ENCODE measurements at places on chromosomes 1 and 21.

DNA sequence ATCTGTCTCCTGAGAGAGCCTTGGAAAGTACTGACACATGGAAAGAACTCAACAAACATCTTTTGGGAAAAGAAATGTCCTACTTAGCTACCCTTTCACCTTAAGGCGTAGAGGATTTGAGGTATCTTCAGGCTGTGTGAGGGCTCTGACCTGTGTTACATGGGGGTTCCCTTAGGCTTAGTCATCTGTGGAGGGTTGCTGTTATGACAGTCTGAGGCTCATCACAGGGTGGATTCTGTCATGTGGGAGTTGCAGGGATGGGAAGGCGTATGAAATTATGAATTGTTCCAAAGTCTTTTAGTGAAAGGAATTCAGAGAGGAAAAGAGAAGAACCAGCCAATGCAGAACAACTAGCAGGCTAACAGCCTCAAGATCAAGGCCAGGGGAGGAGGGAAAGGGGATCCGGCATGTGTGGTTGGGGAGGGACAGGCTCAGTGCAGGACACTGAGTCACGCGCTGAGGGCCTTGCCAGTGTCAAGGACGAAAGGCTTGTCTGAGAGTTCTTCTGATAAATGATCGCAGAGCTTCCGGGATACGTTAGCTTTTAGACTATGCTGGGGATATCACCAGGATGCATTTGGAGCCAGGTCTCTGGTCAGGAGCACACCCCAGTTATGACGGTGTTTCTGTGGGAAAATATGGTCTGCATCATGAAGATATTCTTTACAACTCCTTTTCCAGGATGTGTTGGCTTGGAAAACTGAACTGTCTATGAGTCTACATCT, 24.6 kb upstream of the PLA2G2C start:
- DNase-seq = no peak

- DNase-seq = no peak
Measured at GRCh38 chr1:36664571-36665287, 182.0 kb upstream of the CSF3R start.

DNA sequence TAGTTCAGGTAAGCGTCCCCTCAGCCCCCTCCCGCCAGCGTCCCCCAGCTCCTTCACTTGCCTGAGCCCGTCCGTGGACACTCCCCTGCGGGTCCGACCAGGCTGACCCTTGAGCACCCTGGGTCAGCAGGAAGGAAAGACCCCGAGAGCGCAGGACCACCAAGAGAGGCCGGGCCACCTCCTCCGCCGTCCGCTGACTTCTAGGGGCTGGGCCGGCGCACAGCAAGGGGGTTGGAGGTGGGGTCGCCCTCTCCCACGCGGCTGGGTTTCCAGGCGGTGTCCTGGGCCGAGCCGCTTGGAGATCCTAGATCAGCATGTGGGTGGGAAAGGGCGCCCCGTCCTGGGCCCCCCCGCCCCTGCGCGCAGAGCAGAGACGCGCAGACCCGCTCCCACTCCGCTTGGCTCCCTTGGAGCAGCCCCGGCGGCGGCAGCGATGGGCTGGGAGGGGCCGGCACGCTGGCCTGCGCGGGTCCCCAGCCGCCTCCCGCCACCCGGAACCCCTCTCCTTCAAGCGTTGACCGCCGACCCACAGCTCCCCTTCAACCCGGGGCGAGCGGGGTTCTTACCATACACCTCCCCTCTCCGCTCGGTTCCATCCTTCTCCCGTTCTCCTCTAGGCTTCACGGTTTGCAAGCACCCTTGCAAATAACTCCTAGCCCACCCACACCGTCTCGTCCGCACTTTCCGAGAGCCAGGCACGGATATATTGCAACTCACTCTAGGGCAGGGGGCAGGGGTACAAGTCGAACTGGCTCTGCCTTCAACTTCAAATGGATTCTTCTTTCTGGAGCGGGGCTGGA, 7.5 kb downstream of the KNCN start:
- DNase-seq = no peak

- DNase-seq = no peak
Measured at GRCh38 chr1:1806890-1807289, 28.6 kb upstream of the NADK start.

DNA sequence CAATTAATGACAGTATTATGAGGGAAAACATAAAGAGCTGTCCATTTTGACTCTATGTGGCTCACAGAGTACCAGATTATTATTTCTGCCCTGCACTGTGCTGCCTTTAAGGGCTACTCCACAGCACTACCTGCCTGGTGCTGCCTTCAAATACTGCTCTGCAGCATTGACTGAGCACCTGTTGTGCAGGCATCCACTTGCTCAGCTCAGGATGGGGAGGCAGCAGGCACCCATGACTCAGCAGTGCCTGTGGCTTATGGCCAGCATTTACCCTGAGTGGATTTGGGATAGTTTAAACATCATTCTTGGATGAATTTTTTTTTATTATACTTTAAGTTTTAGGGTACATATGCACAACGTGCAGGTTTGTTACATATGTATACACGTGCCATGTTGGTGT, 953 bp upstream of the KPRP start:
- DNase-seq = no peak

GRCh38 chr1:76070538-76070937, 4.0 kb upstream of the ST6GALNAC3 start:
- no peak for DNase-seq

- DNase-seq = no peak
Measured at GRCh38 chr1:158818975-158819431, 12.1 kb upstream of the MNDA start.

- no peak for DNase-seq
Measured at GRCh38 chr21:37130971-37131370, 57.9 kb downstream of the TTC3 start.

DNA sequence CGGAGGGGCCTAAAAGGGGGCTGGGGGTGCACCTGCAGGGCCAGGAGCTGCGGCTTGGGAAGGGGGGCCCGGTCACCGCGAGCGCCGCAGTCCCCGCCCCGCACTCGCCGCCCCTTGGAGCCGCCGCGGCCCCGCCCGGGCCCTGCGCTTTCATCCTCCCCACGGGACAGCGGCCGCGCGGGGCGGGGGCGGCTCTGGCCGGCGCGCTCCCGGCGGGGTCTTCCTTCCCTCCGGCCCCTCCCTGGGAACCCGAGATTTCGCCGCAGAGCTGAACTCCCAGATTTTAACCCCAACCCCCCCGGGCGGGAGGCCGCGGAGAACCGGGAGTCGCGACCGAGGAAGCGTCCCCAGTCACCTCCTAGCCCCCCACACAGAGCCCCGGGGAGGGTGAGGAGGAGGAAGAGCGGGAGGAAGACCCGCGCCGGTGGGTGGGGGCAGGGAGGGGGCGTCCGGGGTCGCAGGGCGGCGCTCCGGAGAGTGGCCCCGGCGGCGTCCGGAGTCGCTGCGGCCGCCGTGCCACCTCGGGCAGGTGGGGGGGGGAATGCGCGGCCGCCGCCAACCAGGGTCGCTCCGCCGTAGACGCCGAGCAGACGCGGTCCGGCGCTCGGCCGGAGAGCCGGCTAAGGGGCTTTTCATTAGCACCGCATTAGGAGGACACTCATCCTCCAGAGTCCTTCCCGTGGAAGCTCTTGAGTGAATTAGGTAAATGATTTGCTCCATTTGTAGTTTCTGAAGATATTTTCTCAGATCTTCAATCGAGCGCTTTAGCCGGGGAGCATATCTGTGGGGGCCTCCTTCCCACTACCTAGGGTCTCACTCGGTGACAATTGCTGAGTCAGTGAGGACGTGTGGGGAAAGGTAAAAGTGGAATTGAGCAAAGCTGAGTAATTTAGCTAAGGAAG, 31.6 kb upstream of the NFIA start:
- DNase-seq = no peak

DNA sequence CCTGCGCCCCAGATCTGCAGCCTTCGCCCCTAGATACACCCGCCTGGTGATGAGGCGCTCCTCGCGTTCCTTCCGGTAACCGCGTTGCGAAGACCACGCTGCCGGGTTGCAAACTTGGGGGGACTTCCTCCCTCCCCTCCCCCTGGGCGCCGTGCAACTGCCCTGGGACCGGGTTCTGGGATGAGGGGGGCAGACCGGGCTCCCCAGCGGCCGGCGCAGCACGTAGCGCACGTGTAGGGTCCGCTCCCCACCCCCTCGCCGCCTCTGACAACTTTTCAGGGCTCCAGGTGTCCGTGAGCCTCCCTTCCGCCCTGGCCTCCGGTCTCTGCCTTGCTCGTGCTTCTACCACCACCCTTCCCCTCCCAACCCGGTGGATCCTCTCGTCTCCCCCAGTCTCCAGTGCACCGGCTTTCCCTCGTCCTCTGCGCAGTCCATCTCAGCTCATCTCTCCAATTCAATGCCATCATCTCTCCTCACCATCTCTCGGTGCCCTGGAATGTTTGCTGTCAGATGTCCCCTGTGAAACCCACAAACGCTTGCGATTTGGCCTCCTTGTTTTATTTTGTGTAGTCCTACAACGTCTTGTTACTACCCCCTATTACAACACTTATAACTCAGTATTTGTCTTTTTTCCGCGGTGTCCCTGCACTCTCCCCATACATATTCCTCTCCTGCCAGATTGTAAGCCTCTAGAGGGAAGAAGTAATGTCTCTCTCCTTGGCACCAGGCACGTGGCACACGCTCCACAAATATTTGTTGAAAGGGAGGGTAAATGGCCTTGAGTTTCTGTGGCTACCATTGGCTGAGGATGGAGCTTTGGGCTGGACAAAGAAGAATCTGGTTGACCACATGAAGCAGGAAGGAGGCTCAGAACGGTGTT, 782 bp downstream of the PCAT6 start:
- no peak for DNase-seq

DNA sequence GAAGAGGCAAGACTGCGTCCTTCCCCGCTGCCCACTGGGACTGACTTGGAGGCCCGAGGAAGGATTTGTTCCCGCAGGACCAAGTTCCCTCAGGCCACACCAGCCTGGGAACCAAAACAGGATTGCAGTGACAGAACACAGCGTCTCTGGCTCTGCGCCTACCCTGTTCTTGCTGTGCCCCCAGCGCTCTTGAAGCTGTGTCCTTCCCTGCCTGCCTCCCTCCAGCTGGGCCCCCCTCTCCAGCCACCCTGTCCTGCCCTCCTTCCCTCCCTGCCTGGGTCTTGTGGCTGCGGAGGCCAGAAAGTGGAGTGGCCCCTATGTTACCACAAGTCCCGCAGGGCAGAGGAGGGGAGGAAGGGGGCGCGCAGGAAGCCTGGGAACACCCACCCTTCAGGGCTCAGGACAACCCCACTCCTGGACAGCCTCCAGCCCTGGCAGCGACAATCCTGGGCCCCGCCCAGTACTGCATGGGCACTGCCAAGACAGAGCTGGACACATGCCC, 164.9 kb downstream of the DYRK1A start:
- no peak for DNase-seq

- no peak for DNase-seq
Measured at GRCh38 chr1:97791251-97791650, 129.6 kb downstream of the DPYD start.

GRCh38 chr1:230850547-230850946, 17.8 kb downstream of the C1orf198 start:
- peak; percentile 30 for DNase-seq

GRCh38 chr1:201400852-201401230, 1.7 kb upstream of the LAD1 start:
- DNase-seq = no peak

- no peak for DNase-seq
Measured at GRCh38 chr1:204108312-204109141, 35.6 kb downstream of the SOX13 start.

DNA sequence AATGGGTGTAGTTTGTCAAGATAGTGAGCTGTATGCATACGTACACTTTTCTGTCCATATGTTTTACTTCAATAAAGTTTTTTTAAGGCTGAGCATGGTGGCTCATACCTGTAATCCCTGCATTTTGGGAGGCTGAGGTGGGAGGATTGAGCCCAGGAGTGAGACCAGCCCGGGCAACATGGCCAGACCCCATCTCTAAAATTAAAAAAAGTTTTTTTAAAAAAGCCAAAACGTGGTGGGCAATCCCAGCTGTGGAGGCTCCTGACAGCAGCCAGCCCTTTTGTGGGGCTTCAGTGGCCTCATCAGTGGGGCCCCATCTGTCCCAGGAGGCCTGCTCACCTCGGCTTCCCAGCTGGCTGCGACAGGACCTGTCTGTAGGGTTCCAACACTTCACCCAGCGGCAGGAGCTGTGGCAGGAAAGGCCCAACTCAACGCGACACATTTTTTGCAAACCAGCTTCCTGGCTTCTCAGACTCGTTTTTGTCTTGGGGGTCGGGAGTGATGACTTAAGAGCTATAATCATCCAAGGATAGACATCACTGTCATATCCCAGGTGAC, 56.9 kb upstream of the LBR start:
- DNase-seq = no peak

DNA sequence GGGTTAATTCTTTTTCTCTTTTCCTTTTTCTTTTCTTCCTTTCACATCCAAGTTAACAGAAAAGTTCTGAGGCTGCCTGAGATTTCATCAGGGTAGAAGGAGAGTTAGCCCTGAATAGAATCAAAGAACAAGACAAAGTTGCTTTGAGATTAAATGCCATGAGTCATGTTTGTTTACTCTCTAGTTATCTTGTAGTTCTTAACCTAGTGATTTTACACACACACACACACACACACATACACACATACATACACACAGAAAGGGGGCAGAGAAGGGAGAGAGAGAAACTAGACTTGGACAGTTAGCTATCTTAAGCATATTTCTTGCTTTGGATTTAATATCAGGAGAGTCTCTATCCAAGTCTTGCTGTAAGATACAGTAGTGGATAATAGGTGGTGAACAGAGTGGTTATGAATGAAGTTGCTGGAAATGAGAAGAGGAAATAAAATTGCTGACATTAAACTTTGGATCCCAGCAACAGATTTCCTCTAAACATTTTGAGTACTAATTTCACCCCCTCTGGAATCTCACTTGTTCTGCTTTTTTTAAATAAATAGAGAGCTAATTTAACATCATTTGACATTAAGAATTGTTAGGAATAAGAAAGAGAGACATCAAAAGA, 19.9 kb downstream of the PLA2G4A start:
- DNase-seq = no peak

DNA sequence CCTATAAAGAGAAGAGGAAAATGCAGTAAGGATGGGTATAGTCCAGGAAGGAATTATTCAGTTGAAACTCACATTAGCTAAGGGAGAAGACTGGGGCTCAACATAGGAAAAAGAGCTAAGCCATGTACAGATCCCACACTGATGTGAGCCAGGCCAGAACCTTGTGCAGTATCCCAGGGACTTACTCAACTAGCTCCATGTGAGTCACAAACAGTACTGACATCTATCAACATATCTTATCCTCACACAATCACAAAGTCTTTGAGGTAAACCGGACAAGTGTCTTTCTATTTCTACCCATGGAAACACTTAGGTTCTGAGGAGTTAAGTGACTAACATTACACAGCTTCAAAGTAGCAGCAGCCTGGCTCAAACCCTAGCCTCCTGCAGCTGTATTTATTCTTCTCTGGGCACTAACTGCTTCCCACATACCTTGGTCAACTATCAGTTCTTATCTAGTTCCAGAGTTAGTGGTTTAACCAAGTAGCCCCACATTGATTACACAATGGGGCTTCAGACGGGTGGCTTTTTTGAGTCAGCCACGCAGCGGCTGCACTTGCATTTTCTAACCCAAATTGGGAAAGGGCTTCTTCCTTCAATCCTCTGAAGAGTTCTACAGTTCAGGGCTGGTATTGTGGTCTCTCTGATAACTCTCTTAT, 9.5 kb downstream of the CD5L start:
- no peak for DNase-seq

GRCh38 chr21:38744861-38745260, 60.9 kb upstream of the ETS2 start:
- DNase-seq = no peak

- no peak for DNase-seq
Measured at GRCh38 chr1:59357645-59358320, 60.9 kb downstream of the FGGY start.
